ENCODE measurements at places on chromosomes 4 and X.

- DNase-seq, result no peak
These were observed 89.7 kb upstream of the PPARGC1A start for GRCh38 chr4:23979534-23979933.

- no peak for DNase-seq
These were observed 31.9 kb downstream of the JADE1 start for GRCh38 chr4:128841402-128841801.

DNA sequence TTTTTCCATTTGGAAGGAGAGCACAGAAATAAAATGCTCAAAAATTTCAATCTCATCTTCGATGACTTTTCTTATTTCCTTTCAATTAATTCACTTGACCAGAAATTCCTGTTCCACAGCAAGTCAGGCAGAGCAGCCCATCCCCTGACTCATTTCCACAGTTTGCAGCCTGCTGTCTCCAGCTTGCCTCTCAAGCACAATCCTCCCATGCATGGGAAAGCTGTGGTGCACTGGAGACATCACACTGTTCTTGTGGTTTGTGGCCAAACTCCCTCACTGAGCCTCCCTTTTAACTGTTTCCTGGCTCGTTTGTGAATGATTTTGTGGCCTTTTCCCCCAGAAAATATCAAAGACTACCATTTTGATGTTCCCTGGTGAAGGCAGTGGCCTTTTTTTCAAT, 114.0 kb upstream of the ENPEP start:
- no peak for DNase-seq

- DNase-seq, result no peak
These were observed 54.2 kb downstream of the PLAC1 start for GRCh38 chrX:134603806-134604700.

All from NCI-H1092 treated with DMSO at 0.1 percent for 48 hours (cell line).